ENCODE measurements at places on chromosomes 3 and 15. TPM values are rescaled to one million over a fixed set of nuclear protein-coding genes. Genes with fewer than 3 reads are reported as not detected.

C3orf33 gene
- 0.98 TPM for total RNA-seq

DNA sequence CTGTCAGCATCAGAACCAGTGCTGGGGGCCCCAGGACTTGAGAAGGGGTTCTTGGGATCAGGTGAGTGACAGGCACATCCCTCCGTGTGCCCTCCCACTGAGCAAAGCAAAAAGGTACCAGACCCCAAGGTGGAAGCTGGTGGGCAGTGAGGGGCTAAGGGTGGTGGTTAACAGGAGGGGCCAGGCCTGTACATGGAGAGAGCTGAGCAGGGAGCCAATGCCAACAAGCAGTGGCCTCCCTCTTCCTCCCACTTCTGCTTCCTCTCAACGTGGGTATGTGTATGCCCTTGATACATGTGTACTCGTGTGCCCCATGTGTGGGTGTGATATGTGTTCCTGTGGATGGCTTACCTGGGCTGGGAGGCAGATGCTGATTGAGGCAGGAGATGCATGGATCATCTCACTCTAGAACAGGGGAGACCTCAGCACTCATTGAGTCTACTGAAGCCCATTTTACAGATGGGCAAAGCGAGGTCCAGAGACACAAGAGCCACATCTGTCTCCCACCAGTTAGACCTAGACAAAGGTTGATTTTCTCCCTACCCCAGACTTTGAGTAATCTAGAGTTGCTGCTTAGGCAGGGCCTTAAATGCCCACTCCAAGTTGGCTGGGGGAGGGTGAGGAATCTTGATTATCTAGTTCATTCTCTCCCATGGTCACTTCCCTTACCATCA lies 945 bp downstream of the VIPR1 start:
- no peak for ATAC-seq

- ATAC-seq = no peak
These were observed 90.0 kb downstream of the STT3B start for GRCh38 chr3:31622636-31623288.

DNA sequence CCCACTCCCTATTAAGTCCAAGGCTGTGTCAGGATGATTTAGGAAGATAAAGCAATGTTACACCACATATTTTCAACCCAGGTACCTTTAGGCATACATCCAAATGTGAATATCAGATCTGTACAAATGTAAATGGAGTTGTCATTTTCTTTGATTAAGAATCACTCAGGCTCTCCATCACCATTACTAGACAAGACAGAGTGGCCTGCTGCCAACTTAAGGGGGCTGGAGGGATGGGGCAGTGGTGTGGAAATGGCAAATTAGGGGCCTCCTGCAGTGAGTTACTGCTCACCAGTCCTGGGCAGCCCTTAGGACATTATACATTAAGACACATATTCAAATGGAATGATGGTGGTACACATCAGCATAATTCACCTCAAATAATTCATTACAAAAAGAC lies 211.0 kb downstream of the TNIK start:
- ATAC-seq = no peak

All from activated T-helper 17 cell treated with anti-CD3 and anti-CD28 coated beads, Interleukin-2, amount 50 U/mL, for 72 hours (primary cell).